ENCODE measurements at places on chromosomes 16 and 17.

DNA sequence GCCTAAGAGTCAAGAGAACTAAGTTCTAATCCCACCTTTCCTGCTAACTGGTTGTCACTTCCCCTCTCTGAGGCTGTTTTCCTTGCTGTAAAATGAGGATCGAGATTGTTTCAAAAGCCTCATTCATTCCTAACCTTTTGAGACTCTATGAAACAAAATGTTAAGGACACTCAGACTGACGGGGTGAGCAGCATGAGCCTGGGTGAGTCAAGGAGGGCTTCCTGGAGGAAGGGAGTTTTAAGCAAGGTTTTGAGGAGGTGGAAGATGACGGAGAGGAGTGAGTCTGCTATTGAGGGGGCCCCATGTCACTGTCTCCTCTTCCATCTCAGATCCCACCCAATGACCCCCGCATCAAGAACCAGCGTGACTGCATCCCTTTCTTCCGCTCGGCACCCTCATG is 4.1 kb downstream of the EPX start:
- DNase-seq: no peak

- no peak for DNase-seq
Measured at GRCh38 chr17:75417054-75417580, 11.6 kb upstream of the GRB2 start.

DNA sequence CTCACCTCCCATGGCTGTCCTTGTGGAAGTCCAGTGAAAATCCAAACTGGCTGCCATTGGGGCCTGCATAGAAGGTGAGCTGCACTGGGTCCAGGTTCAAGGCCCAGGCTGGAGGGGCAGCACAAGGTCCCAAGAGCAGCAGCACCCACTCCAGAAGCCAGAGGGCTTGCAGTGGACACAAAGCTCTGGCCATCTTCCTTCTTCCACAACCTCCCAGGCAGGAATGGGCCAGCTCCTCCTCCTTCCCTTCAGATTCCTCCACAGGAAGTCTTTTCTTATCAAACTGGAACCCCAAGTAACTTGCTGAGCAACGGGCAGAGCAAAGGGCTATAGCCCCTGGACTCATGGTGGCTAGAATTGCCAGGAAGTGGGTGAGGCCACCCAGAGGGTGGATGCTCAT is at the start of gene ITGA2B:
TSS of gene ITGA2B (minus strand) at position 369 of the 400 bp plus-strand sequence. CDS start at position 193, 176 bp downstream.
- DNase-seq: no peak

DNA sequence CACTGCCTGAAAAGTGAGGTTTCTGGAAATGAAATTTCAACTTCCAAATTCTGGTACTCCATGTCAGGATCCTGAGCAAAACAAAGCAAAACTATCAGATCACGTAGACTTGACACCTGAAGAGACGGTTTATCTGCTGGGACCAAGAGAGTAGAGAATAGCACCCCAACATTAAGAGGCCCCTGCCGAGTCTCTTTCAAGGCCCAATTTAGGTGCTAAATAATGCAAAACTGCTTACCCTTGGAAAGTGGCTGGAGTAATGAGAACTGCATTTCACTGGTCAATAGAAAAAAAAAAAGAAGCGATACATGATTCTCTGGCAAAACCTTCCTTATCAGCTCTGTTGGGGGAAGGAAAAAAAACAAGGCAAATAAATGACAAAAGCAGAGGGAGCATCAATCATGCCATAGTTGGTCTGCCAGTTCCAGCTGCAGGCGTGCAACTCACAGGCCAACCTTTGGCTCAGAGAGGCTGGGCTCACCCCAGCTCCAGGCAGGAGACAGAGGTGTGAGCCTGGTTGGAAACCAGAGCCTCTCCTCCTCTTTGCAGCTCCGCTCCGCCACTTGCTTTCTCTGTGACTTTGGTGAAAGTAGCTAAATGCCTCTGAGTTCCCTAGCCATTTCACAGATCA is 595.2 kb downstream of the TOX3 start:
- DNase-seq: no peak

DNA sequence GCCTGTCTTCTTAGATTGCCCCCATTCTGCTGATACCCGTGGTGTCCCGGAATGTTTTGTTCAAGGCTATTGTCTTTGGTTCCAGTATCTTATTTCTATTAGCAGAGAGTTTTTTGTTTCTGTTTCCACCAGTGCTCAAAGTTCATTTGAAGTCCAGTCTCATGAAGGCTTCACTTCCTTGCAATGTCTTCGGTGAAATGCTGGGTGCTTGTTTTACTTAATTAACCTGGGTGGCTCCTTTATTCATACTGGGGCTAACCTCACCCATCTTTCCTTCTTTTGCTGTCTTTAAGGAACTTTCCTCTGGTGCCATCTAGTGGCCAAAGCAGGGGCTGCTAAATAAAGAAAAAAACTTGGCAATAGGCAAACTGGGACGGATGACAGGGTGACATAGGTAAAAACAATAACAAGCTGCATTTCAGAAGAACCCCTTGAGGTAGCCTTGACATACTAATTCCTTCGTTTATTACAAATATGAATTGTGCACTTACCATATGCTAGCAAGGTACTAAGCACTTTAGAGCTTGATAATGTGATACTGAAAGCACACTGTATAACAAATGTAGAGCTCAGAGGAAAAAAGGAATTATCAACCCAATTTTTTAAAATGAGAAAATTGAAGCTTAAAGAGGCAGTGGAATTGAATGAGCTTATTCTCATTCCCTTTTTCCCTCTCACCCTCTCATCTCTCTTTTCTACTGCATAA is 2.8 kb upstream of the SMIM36 start:
- DNase-seq: no peak

DNA sequence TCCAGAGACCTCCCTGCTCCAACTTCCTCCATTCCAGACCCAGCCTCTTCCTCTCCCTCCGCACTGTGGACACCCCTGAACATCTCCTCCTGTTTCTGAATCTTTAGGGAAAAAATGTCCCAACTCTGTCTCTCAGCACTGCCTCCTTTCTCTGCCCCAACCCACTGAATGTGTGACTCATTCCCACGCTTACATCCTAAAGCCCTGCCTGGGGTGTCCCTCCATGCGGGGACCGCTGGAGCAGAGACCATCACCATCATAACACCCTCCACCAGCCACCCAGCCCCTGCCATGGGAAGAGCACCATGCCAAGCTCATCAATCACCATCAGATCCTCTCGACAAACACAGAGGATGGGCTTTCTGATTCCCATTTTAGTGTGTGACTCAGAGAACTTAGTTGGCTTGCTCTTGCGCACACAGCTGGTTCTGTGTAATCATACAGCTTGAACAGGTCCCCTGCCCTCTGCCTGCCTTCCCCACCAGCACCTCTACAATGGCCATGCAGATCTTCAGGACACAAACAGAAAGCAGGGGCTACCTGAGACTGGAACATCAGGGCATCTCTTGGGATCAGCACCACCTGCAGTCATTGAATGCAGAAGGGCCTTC is 10.7 kb downstream of the RPRML start:
- no peak for DNase-seq

DNA sequence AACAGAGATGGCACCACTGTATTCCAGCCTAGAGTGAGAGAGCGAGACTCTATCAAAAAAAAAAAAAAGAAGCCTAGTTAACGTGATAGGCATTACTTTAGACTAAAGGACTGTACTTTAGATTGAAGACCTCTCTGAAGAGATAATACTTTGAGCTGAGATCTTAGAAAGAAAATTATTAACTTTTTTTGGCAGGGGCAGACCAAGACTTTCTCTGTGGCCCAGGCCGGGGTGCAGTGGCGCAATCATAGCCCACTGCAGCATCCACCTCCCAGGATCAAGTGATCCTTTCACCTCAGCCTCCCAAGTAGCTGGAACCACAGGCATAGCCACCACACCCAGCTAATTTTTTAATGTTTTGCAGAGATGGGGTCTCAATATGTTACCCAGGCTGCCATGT is 75.7 kb upstream of the TNRC6A start:
- DNase-seq: no peak

GRCh38 chr17:70621566-70621965 is 452.2 kb downstream of the KCNJ2 start:
- DNase-seq: no peak

DNA sequence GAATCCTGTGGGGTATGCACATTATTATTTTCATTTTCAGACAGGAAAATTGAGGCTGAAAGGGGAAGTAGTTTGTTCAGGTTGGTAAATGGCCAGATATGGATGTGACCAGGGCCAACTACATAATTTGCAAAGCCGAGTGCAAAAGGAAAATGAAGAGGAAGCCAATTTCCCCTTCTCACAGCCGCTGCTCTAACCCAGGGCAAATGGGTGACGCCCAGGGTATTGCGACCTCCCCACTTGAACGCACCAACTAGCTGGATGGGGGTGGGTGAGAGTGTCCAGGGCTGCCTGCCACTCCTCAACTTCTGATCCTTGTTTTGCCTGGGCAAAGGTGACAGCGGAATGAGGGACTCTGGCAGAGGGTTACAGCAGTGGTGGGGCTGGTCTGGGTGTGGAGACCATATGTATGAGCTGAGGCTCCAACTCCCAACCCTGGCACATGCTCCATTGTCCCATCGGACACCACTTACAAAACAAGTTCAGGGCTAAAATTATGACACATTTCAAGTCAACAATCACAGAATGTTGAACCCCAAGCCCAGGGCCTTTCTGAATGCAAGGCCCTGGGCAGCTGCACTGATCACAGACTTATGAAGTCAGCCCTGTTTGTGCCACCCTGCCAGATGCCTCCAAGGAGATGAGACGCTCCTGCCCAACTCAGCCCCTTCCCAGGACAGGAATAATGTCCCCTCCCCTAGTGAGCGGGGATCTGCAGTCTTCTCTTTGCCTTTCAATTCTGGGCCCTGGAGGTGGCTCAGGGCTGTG is 1.7 kb downstream of the ANKRD40CL start:
- DNase-seq: no peak

- no peak for DNase-seq
Measured at GRCh38 chr16:22614271-22614947, 103.7 kb downstream of the NPIPB5 start.

DNA sequence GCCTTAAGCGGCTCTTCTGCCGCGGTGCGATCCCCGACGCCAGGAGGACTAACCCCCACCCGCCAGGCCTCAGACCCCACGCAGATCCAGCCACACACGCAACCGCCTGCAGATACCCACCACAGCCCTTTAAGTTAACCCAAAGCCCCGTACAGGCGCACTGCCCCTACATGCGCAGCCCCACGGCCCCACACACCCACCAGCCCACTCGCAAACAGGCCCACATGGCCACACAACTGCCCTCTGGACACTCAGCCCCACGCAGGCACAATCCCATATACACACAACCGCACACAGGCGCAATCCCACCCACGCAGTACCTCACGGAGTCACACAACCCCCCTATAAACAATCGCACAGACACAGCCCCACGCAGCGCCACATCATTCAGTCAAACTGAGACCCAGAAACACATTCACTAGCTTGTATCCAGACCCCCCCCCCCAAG is 41.7 kb downstream of the RAI1 start:
- DNase-seq: no peak
